ENCODE measurements at places on chromosomes 6 and 20.
A peak's percentile ranks its signal among the peaks of the same experiment; 100 is the strongest.

DNA sequence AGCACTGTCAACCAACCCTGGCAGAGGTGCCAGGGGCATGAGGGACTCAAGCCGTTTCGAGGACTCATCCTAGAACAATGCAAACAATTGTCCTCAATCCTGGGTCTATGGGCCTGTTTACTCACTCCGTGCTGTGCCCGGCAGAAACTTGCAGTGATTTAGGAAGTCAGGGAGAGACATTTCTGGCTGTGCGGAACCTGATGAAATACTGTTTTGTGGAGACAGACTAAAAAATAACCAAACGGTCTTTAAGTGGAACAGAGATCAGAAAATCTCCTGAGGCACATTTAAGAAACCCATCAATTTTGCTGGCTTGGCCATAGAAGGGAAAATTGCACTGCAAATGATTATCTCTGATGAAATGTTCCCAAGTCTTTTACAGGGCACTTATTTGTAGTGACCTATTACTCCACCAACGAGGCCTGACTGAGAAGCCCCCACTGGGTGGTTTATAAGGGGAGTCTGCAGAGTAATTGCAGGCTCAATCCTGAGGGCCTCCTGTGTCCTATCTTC, 79.8 kb upstream of the KCNK16 start:
- peak; percentile 46 for ATAC-seq

DNA sequence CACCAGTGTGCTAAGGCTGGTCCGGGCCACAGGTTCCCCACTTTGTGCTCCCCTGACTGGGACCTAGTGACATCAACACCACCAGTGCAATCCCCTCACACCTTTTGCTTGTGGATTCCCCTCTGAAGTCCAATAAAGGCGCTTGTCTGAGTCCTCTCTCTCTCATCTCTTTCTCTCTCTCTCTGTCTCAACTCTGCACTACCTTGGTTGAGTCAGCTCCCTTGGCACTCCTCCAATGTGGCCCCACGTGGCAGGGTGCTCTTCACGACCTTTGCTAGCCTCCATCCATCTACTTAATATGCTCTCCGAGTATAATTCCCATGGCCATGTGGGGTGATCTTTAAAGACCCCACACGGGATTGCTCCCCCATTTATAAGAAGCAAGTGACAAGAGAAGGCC, 385.0 kb downstream of the CD83 start:
- ATAC-seq: no peak

- no peak for ATAC-seq
Observed at GRCh38 chr20:51017251-51017650, 5.7 kb downstream of the KCNG1 start.

DNA sequence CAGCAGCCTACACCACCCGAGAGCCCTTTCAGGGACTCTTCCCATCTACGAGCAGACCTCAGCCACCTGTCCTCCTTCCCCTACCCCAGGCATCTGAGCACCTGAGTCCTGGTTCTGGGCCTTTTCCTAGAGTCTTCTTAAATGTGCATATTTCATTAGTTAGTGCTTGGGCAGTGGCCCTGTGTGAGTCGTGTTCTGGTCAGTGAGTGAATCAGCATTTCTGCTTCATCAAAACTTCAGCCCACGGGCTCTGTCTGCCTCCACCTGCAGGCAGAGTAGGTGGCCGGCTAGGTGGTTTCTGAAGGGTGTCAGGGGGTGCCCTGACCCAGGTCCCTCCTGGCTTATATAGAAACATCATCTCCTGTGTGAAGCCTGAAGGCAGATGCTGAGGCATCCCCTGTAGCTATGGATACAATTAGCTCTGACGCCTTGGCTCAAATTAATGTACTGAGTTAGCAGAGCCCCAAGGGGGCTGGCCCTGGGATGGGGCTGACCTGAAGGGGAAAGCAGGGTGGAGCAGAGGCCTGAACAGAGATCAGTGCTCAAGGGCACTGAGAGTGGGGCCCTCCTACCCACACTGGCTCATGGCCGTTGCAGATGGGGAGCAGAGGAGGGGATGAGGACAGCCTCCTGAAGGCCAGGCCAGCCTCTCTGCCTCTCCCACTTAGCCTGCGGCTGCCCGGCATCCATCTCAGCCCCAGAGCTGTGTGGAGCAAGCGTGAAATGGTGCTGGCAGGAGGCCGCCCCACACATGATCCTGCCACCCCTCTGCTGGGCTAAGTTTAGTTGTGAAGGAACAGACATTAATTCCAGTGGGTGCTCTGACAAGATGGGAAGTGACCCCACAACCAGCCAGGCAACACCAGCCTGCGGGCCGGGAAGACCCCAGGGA, 13.6 kb downstream of the IP6K3 start:
- no peak for ATAC-seq

DNA sequence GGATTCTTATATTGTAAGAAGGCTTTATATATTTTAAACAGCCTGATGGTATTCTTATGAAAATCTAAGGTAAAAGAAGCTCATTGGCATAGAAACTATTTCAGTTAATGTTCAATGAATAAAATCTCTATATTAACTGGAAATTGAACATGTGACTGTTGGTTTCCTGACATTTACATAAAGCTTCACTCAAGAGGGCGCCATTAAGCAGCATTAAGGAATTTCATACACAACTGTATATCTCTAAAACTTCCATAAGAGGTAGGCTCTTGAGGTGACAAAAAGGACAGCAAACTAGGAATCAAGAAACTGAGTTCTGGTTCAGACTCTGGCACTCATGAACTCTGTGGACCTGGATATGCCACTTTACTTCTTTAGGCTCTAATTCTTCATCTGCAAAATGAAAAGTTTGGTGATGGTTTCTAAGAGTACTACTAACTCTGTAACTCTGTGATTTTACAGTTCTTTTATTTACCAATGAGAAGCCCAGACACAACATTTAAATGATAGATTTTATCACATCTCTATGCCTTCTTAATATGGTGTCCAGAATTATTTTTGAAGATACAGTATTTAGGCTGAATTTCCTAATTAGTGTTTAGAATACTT, 147.5 kb downstream of the FLRT3 start:
- ATAC-seq: no peak

GRCh38 chr20:52817981-52818380, 154.2 kb upstream of the TSHZ2 start:
- no peak for ATAC-seq

DNA sequence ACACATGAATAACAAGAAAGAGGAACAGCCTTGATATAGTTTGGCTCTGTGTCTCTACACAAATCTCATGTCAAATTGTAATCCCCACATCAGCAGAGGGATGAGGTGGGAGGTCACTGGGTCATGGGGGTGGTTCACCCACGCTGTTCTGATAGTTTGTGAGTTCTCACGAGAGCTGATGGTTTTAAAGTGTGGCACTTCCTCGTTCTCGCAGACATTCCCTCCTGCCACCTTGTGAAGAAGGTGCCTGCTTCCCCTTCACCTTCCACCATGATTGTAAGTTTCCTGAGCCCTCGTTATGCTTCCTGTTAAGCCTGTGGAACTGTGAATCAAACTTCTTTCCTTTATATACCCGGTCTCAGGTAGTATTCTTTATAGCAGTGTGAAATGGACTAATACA, 13.1 kb downstream of the SRPK1 start:
- ATAC-seq: no peak

DNA sequence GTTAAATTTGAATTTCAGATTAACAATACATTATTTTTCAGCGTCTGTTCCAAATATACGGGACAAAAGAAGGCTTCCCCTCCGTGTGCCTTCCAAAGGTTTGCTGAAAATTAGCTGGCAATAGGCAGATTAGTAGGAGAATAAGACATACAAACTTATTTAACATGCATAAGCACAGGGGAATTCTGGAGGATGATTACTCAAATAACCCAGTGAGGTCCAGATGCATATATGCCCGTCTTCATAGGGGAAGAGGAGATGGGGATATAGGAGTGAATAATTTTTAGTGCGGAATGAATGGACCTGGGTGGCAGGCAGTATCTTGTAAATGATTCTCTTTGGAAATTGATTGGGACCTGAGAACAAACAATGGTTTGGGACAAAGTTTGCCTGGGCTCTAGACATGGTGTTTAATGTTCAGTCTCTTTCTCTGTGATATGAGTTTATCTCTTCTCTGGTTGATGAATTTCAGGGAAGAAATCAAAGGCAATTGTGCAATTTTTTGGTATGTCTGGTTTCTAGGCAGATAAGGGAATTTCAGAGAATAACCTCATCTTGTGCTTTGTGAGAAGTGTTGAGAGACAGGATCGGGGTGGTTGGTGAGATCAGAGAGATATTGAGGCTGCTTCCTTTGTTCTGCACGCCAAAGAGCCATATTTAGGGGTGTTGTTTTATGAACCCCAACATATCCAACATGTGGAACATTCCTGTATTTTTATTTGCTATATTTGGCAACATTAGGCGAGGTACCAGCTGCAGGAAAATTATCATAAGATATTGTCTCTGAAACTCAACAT, 63.7 kb downstream of the MKKS start:
- no peak for ATAC-seq

GRCh38 chr6:92892626-92893170, 526.7 kb downstream of the EPHA7 start:
- no peak for ATAC-seq

DNA sequence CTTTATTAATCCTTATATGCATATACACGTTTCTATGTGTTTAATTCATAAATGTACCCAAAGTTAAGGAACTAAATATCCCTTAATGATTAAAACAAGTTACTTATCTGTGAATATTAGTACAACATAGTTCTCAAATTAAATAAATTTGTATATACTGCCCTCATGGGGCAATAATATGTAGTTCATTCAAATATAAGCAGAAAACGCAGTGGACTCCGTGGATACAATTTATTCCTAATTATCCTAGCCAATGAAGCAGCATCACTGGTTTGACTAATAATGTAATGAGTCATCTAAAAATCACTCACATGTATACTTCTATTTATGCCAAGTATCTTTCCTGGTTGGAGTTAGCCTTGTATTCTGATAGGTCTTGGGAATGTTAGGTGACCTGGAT, 111.6 kb downstream of the TBC1D32 start:
- no peak for ATAC-seq

DNA sequence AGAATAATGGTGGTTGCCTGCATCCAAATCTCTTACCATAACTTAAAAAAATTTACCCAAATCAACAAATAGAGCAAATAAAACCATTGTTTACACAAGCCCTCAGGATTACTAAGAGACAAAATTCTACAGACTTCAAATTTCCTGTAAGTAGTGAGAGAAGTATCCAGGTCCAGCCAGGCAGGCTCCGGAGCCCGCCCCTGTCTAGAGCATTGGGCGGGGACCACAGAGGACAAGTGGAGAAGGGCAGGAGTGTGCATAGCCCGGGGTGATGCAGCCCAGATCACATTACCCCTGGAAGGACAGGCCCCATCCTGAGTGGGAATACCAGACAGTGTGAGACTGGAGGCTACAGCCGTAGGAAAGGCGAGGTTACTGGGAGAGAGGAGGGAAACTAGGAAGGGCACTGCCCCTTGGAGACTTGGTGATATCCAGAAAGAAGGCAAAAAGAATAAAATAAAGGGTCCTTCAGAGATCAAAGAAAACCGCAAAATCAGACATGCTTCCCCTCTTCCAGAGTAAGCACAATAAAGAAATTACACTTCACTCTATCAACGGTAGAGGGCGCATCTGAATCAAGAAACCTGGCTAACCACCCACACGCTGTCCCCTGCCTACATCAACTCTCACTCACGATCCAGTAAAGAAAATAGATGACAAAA, 26.6 kb downstream of the RIN2 start:
- peak; percentile 79 for ATAC-seq

DNA sequence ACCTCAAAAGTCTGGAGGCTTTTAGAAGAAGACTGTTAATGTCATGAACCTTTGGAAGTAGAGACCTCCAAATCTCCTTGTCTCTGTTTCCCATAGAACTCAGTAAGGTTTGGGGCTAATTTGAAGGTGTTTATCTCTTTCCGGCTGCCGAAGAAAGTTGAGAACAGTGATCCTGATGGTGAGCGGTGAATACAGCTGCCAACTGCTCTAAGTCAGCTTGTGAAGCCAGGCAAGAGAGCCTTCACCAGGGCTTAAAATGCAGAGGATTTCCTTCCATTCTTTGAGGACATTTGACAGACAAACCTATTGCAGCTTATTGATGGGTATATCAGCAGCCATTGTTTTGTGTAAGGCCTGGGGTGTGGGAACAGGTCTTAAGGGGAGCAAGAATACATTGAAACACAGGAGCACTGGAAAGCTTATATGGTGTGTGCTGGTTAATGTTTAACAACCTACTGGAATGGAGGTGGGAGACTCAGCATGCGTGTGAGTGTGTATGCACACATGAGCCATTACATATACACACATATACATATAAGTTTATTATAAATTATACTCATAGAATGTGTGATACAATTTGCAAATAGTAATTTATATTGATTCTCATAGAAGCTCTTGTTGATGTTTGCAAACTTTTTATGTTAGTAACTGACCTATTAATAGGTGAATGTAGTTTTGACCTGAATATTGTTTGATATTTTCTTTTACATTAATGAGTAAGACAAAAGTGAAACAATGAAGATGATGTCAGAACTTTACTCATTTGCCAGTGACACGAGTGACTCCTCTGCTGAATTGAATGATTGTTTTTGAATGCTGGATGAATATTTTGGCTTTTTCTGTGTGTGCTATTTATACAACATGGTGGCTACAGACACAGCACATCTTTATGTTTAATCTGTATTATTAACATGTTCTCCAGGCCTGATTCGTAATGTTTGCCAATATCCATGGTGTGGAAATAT, 18.1 kb downstream of the PLEKHG1 start:
- no peak for ATAC-seq

DNA sequence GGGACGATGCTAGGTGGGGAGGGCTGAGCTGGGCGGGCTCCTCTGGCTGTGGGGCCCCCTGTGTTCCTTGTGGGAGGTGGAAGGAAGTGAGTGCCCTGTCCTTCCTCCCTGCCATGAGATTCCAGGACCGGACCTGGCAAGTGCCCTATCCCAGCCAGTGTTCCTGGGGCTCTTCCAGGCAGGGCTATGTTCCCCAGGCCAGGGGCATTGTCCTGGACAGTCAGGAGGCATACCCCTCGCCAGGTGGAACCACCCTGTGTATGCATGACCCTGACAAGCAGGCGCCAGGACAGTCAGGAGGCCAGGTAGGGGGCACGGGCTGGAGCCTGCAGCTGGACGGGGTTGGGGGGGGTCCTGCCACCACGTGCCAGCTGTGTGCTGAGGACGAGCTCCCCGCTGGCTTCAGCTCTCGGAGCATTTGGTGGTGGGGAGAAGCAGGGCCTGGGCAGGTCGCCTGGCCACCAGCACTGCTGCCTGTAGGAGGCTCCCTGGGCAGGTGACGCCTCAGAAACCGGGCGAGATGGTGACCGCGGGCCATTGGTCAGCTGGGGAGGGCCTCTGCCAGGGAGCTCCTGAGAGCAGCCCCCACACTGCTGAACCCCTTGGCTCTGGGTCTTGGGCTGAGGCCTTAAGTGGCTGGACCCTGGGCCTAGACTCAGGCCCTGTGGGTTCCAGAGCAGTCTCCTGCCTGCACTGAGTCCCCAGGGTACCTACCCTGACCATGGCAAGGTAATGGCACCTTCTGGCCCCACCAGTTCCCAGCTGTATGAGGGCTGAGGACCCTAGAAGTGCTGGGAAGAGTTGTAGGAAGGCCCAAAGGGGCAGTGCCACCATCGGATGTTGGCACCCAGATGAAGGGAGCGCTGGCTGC, 694 bp downstream of the SLC17A9 start:
- ATAC-seq: no peak

- ATAC-seq: no peak
Observed at GRCh38 chr6:83889621-83890020, 30.1 kb downstream of the CYB5R4 start.

Data from gastroesophageal sphincter (tissue), 4 donors.